ENCODE measurements at places on chromosomes 2 and 18.
A peak's percentile ranks its signal among the peaks of the same experiment; 100 is the strongest.

GRCh38 chr2:157257312-157258252 is at the start of gene GALNT5:
TSS of gene GALNT5 (plus strand) at chr2:157257705. CDS start at chr2:157258083, 378 bp downstream.
- no peak for DNase-seq

- DNase-seq = no peak
These were observed 3.8 kb upstream of the ANKRD53 start for GRCh38 chr2:70974592-70974991.

- DNase-seq = no peak
These were observed 338.7 kb downstream of the CDH2 start for GRCh38 chr18:27838225-27838624.

- no peak for DNase-seq
These were observed 39.9 kb downstream of the KIF1A start for GRCh38 chr2:240780023-240780700.

GRCh38 chr2:13968811-13969210 is 663.7 kb upstream of the LRATD1 start:
- DNase-seq = no peak

DNA sequence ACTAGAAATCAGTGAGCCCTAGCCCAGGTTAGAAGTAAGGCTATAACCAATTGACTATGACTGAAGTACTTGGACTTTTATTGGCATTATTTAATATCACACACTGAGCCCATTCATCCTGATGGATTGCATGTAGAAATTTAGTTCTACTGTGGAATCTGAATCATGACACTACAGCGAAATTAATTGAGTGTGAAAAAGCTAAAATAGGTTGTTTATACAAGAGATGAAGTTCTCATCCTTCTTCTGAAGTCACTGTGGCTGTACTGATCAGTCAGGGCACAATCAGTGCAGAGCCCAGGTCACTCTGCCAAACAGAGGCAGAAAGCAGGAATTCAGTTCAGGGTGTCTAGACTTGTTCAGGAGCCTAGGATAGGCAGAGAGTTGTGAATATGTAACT is 158.9 kb downstream of the BABAM2 start:
- DNase-seq = no peak

DNA sequence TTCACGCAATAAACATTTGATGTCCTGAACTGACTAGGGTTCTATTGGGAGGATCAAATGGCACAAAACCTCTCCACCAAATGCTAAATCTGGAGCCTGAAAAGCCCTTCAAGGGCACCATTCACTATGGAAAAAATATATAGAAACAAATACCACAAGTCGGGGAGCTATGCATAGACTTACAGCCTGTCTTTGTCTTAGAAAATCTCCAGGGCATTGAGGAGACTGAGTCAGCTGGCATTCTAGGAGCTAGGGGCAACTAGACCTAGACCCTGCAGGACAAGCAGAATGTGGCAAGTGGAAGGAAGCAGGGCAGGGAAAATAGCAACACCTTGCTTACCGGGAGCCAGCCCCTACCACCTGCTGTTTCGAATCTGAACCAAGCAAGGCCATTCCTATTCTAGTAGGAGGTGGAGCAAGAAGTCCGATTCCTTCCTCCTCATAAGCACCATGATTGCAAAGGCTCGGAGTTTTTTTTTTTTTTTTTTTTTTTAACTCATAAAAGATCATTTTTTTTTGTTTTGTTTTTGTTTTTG is 77.8 kb downstream of the DDX1 start:
- no peak for DNase-seq

DNA sequence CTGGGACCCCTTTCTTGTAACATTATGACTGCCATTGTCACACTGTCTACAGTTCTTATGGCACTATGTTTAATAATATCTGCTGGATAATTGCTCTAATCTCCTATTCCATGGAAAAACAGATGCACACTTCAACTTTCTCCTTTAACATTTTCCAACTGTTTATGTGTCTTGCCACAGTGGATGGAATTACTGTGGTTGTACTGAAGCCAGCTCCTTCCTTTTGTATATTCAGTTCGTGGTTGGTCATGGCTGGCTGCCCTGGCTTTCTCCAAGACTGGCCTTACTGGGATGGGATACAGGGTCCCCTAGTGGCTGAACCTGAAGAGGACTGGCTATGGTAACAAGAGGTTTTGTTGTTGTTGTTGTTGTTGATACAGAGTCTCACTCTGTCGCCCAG is 113.9 kb downstream of the SS18 start:
- peak; percentile 1 for DNase-seq

DNA sequence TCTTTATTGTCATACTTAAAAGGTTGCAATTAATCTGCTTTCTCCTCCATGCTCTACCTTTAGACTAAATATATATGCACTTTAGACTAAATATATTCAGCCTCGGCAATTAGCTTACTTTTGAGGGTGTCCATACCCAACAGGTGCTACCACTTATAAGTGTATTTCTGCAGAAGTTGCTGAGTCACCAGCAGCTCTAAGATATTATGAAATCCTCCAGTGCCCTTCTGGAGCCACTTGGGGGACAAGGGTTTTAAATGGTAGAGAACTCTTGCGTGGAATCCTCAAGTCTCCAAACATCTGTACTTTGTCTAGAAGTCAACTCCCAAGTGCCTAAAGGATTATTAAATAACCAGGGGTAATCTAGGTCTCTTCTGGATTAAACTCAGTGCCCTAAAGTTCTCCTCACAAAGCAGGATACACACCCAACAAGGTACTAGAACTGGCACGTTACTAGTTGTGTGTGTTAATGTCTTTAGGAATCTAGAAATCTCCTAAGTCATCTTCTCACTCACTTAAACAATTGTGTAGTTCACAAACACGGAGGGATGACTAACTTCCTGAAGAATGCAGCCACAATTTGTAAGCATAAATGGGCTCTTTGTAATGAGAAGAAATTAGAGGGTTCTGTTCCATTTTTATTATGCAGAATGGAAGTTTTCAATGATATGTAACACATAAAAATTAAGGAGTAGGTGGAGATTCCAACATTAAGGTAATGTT is 159.7 kb downstream of the CD226 start:
- DNase-seq = no peak

- no peak for DNase-seq
These were observed 344.3 kb upstream of the RAB12 start for GRCh38 chr18:8264861-8265411.

- no peak for DNase-seq
These were observed 3.0 kb upstream of the IL1RN start for GRCh38 chr2:113124181-113124961.

DNA sequence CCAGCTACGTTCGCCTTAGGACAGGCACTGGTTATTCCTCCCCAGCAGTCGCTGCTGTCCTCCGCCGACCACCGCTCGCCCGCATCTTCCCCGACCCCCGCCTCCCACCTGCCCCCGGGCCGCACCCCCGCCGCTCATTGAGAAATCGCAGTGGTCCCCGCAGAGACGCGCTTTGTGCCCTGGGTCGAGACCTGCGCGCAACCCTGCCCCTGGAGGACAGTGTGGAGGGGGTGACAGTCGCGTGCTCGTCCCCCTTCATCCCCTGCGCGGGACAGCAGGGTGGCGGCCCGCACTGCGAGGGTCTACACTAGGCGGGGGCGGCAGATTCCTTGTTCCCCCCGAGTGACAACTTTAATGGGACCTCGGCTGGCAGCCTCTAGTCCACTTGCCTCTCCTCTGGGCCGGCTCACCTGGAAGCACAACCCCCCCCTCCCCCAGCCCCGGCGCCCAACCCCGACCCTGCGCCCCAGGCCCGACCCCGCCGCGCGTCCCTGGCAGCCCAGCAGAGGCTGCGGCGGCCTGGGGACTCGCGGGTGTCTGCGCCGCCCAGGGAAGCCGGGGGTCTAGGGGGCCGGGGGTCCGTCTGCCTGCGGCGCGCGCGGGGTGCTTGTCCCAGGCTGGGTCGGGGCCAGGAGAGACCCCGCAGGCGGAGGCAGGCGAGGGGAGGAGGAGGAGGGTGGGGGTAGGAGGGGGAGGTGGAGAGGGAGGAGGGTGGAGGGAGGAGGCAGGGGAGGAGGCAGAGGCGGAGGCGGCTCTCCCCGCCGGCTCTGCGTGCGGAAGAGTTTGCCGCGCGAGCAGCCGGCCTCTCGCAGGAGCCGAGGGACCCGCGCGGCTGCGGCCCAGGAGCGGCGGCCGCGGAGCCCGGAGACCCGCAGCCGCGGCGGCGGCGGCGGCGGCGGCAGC is at the start of gene NPAS2:
TSS of gene NPAS2 (plus strand) at position 770 of the 903 bp plus-strand sequence. CDS start 84,616 bp downstream, outside the sequence.
- DNase-seq = peak; percentile 67

GRCh38 chr2:74893332-74893731 is 59.4 kb downstream of the HK2 start:
- no peak for DNase-seq

- no peak for DNase-seq
These were observed 17.5 kb upstream of the MGAT4A start for GRCh38 chr2:98748292-98749065.

GRCh38 chr2:203805486-203805838 is 62.1 kb upstream of the CTLA4 start:
- DNase-seq = no peak

GRCh38 chr2:222707689-222708273 is 36.3 kb downstream of the MOGAT1 start:
- DNase-seq = no peak

DNA sequence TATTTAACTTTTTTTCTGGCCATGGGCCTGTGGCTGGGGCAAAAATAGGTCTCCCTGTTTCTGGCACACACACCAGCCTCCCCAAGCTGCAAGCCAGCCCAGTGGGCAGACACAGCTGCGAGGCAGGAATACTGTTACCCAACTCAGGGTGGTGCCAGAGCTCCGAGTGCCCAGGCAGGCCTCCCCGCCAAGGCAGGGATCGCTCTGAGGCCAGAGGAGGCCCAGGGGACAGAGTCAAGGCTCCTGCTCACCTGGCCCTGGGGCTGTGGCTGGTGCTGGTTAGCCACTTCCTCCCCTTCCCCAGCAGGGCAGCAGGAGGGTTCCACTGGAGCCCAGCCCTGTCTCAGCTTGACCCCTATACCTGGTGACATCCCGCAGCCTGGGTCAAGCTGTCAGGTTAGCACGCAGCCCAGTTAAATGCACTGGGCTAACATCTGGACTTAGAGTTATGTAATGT is 67.1 kb upstream of the EPAS1 start:
- no peak for DNase-seq

- DNase-seq = no peak
These were observed 467.7 kb upstream of the ID2 start for GRCh38 chr2:8214036-8214615.

- no peak for DNase-seq
These were observed 69.7 kb upstream of the B3GNT7 start for GRCh38 chr2:231325826-231326225.

GRCh38 chr2:240133401-240133800 is 2.7 kb downstream of the COPS9 start:
- DNase-seq = no peak

DNA sequence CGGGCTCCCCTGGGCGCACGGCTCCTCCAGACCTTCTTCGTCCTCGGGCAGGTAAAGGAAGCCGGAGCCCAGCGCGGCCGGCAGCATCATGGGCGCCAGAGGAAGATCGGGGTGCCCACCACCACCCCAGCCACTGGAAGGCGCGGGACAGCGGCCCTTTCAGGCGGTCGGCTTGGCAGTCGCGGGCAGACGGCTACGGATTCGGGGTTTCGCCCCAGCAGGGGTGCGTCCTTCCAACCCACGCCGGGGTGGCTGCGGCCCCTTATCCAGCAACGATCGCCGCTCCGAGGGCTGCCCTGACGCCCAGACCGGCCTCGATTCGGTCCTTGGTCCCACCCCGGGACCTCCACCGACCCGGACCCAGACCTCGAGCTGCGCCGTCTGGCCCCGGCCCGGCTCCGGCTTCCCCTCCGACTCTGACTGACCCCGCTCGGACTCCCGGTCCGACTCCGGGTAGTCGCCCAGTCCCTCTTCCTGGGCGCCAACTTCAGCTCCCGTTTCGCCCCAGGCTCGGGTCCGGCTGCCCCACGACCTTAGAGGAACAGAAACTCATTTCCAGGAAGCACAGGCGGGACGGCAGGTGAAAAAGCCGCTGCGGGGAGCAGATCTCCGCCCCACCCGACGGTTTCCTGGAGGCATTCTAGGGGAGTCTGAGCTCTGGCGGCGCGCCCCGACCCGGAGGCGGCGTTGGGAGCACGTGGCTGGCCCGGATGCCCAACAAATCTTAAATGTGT is 30.2 kb upstream of the SSB start:
- DNase-seq = no peak

Measured in NCI-H526 (cell line).